ENCODE measurements at places on chromosomes 6 and 20. TPM values are rescaled to one million over a fixed set of nuclear protein-coding genes. Genes with fewer than 3 reads are reported as not detected.

IL20RA gene
- 39.5 TPM for total RNA-seq

ANGPT4 gene
- 0.99 TPM for total RNA-seq

FRK gene
- 11.5 TPM for total RNA-seq

LST1 gene
- 6.7 TPM for total RNA-seq

TREM1 gene
- total RNA-seq: 2.2 TPM

SYNDIG1 gene
- total RNA-seq: 4.6 TPM

ZC3H12D gene
- total RNA-seq: 2.4 TPM

ZBTB12 gene
- total RNA-seq: 6.4 TPM

- DNase-seq: no peak
These were observed 218.5 kb downstream of the UST start for GRCh38 chr6:148965287-148965686.

DNA sequence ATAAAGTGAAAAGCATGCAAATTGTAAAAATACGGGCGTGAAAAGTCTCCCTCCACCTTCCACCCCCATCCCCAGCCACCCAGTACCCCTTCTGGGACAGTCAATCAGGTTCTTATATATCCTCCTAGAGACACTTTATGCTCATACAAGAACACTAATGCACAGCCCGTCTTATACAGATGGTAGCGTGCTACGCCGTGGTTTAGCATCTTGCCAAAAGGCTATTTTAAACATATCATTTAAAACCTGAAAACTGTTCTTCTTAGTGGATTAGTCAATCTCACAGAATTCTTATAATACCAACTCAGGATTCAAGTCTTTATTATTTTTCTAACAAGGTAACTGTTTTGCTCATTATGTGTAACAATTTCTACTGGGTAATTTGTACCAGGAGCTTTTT lies 57.2 kb upstream of the MRPS10 start:
- DNase-seq: no peak

- DNase-seq: no peak
These were observed 51.7 kb upstream of the ADGRF4 start for GRCh38 chr6:47646689-47647088.

DNA sequence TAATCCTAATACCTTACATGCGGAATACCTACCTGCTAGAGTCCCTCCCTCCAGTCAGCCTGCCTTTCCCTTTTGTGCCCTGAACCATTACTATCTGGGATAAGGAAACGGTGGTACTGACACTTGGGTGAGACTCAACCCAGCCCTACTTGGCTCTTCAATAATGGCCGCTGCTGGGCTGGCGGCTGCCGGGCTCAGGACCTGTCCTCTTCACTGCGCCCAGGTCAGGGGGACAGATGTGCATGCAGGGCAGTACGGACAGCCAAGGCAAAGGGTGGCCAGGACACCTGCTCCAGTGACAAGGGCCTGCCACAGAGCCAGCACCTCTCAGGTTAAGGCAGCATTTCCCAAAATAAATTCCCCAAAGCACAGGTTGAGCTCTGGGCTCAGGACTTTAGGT lies 29.9 kb downstream of the UBE2V1 start:
- DNase-seq: no peak

- no peak for DNase-seq
These were observed 316.9 kb upstream of the PRDM1 start for GRCh38 chr6:105769197-105769596.

DNA sequence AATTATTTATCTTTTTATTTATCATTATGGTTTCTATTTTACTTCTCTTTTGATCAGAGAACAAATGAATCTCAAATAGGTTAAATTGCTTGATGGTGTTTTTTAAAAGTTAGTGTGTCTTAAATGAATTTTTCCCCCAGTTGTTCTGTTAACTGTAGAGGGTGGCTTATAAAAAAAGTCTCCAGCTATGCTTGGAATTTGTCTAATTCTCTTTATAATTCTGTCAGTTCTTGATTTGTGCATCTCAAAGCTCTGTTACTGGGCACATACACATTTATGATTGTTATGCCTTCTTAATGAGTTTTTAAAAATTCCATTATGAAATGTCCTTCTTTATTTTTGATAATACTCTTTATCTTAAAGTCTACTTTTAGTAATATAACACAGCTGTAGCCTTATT lies 58.0 kb downstream of the LIN28B start:
- DNase-seq: no peak

GRCh38 chr20:5996765-5997164 lies 46.3 kb downstream of the MCM8 start:
- DNase-seq: no peak

DNA sequence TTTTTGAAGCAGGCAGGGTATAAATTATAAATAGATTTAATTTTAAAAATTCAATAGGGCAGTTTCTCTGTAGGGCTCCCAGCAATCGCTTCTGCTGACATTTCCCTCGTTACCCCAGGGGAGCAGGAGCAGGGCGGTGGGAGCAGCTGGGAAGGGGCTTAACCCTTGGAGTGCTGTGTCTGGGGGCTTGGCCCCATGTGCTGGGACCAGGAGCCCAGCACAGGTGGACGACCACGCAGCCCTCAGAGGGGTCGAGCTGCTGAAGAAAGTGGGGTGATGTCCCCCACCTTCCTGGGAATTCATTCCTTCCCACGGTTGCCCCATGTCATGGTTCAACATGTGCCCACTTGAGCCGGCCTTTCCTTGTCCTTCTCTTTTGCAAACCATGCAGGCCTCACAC lies 67.5 kb upstream of the STX16 start:
- DNase-seq: no peak

GRCh38 chr6:31874084-31874670 lies 4.6 kb downstream of the SLC44A4 start:
- no peak for DNase-seq

GRCh38 chr6:91433660-91434534 lies 847.0 kb upstream of the MAP3K7 start:
- no peak for DNase-seq

- no peak for DNase-seq
These were observed 143.8 kb downstream of the F13A1 start for GRCh38 chr6:6176586-6177228.

- no peak for DNase-seq
These were observed 164.1 kb downstream of the FRK start for GRCh38 chr6:115896538-115897129.

DNA sequence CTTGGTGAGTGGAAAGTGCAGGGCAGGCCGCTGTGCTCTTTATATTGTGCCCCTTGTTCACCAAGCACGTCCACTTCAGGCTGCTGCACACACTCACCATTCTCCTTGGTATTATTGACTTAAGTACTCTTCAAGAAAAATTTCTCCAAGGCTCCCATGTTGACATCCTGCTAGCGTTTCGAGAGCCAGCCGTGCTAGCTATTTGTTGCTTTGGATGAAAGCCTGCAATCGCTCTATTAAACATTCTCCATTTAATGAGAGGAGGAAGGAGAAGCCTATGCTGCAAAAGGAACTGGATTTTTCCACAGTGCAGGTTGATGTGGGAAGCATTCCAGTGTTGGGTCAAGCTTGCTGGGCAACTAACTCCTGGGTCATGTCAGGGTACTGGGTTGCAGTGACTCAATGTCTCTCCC lies 113.5 kb downstream of the CD83 start:
- no peak for DNase-seq

- DNase-seq: no peak
These were observed 189.7 kb downstream of the TAF4 start for GRCh38 chr20:61875996-61876395.

GRCh38 chr20:37970856-37971245 lies 62.4 kb downstream of the TTI1 start:
- DNase-seq: no peak

DNA sequence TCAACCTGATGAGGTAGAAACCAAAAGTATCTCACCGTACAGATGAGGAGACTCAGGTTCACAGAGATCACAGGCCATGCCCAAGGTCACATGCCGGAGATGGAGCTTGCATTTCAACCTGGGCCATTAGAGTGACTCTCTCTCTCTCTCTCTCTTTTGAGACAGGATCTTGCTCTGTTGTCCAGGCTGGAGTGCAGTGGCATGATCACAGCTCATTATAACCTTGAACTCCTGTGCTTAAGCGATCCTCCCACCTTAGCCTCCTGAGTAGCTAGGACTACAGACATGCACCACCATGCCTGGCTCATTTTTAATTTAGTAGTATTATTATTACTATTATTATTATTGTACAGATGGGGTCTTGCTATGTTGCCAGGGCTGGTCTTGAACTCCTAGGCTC lies 2.8 kb upstream of the CSNK2A1 start:
- DNase-seq: no peak

GRCh38 chr20:25987073-25987927 lies 290.6 kb upstream of the ZNF337 start:
- DNase-seq: no peak

Measured in ureter (tissue), 1 donor.